ENCODE measurements at places on chromosomes 12 and 14.
A peak's percentile ranks its signal among the peaks of the same experiment; 100 is the strongest.

- no peak for DNase-seq
These were observed 1067.3 kb downstream of the FLRT2 start for GRCh38 chr14:86597279-86597678.

GRCh38 chr12:50297996-50298395, 14.7 kb upstream of the LIMA1 start:
- no peak for DNase-seq

GRCh38 chr12:103687253-103687652, 100.2 kb downstream of the STAB2 start:
- DNase-seq: no peak

GRCh38 chr12:6372403-6373003, 2.9 kb downstream of the SCNN1A start:
- no peak for DNase-seq

DNA sequence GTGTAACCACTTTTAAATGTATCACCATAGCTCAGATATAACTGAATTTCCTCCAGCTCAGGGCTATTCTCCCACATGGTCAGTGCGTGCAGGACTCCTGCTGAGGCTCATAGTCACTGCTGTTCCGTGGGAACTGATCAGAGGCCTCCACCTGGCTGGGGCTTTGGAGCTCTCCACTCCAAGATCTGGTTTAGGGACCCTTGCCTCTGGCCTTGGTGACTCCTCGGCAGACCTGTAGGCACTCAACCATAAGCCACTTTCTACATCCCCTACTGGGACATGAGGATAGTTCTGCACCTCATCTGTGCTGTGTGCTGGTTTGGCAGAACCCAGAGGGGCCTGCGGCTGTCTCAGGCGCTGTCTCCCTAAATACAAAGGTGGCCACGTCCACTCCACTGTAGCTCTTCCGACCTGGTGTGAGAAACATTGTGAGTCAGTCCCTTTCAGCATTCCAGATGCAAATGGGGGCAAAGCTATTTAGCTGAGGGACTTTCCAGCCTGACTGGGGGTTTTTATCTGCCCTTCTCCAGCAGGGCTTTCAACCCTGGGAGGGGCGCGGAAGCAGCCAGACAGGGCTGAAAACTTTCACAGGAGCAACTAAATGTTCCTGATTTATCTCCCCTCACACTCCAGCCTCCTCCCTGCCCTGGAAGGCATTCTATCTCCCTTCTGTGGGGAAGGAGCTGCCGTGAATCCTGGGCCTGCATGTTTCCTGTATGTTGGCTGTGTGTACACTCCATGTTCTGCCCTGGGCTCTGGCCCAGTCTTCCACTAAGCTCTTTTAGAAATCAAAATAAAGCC, 218.3 kb upstream of the DAAM1 start:
- DNase-seq: no peak

DNA sequence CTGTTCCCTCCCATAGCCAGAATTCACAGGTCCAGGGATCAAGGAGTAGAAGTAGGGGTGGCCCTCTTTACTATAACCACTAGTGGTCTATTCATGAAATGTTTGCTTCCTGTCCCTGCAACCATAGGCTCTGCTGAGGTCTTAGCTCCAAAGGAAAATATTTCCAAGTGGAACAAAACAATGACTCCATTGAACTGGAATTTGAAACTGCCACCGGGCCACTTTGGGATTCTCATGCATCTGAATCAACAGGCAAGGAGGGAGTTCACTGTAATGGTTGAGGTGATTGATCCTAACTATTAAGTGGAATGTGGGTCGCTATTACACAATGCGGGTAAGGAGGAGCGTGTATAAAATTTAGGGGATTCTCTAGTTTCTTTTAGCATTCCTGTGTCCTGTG, 197.0 kb downstream of the ETNK1 start:
- no peak for DNase-seq

DNA sequence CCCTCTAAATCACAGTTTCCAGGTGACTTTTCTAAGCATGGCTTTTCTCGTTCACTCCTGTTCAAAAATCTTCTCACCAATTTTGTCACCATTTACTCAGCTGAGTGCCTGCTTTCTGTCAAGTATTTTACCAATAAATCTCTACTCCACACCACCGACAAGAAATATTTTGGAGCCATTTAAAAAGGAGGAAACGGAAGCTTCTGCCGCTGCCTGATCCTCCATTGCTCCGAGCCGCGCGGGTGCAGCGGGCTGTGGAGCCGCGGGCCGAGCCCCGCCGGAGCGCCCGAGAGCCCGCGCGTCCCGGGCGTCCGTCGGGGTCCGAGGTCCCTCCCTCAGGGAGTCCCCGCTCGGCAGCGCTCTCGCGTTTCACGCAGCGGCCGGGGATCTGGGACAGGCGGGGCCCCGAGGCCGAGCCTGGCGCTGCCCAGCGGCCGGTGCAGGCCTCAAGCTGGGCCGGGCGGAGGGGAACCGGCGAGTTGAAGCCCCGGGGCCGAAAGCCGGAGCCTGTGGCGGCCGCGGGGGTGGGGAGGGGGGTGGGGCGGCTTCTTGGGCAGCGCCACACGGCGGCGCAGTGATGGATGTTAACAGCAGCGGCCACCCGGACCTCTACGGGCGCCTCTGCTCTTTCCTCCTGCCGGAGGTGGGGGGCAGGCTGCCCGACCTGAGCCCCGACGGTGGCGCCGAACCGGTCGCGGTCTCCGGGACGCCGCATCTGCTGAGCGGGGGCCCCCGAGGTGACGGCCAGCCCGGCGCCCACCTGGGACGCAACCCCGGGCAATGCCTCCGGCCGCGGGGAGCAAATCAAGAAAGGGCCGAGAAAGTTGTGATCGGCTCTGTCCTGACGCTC, 1.1 kb upstream of the HEBP1 start:
- peak; percentile 45 for DNase-seq

GRCh38 chr12:89844539-89844938, 135.9 kb upstream of the ATP2B1 start:
- DNase-seq: no peak

DNA sequence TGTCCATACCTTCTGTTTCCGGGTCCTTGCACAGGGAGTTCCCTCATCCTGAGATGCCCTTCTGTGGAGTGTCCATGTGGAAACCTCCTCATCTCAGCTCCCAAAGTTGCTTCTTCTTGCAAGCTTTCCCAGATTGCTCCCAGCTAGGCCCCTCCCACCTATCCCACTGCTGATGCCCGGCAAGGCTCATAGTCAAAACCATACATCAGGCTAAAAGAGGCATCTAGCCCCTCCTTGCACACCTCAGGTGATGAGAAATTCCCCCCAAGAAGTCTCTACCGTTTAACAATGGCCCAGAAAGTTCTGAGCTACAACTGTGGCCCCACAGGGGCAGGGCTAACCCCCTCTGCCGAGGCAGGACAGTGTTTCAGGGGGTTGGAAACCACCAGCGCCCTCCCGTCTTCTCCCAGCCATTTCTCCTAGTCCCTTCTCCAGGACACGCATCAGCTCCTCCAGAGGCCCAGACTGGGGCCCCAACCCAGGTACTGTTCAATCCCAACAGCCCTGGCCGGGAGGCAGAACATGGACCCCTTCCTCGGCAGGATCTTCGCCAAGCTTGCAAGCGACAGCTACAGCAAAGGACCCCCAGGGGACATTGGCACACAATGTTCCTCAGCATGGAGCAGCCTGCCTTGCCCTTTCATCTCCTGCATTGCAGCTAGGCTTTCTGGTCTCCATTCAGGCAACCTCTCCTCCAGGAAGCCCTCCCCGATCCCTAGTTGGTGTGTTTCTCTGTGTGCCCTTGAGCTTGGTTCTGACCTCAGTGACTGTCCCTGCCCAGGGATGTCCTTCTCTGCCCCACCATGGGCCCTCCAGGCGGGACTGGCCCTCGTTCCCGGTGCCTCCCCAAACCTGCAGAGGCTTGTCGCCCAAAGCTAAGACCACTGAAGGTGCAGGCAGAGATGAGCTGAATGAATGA, 4.5 kb upstream of the BEGAIN start:
- DNase-seq: no peak

- no peak for DNase-seq
These were observed 192.1 kb downstream of the SNAPC1 start for GRCh38 chr14:61954306-61954705.

DNA sequence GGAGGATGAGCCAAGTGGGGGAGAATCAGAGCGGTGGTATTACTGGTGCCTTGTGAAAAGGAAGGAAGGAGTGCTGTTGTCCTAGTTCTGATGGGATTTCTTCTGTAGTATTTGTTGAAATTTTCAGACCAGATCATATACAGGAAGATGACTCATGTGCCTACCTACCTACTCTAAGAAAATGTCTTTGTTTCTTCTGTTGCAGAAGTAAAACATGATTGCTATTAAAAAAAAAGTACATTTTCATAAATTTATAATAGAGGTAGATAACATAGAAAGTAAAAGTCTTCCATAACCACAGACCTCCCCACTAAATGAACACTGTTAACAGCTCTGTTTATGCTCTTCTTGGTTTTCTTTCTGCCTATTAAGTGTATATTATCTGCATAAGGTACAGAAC, 26.9 kb downstream of the SAMD4A start:
- no peak for DNase-seq

DNA sequence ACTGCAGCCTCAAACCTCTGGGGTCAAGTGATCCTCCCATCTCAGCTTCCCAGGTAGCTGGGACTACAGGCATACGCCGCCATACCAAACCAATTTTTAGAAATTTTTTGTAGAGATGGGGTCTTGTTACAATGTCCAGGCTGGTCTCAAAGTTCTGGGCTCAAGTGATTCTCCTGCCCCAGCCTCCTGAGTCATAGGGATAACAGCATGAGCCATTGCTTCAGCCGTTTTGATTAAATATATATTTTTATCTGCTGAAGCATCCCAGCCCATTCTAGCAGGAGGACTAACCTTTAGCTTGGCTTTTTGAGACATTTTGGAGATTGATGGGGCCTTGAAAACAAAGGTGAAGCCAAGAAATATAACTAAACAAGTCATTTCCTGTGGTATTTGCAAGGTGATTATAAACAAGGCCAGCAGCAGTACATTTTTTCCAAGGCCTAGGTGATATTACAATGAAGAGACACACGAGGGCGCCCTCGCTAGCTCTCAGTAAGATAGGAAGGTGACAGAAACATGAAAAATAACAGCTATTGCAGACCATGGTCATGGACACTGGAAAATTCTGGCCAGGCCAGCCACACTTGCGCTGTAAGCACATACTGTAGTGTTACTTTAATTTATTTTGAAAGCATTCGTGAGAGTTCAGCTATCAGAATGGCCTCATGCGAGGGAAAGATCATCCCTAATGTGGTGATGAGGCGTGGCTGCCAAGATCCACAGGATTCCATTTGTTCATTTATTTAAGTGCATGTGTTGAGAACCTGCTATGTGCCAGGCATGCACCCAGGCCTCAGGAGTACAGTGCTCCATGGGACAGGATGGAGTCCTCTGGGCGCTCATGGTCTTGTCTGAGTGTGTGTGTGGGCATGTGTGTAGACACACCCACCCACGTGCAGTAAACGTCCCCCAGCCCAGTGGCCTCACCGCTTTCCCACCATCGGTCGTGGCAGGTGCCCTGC, 63.5 kb downstream of the DGLUCY start:
- peak; percentile 83 for DNase-seq

- DNase-seq: no peak
These were observed 253.1 kb upstream of the FKBP4 start for GRCh38 chr12:2541631-2542204.

DNA sequence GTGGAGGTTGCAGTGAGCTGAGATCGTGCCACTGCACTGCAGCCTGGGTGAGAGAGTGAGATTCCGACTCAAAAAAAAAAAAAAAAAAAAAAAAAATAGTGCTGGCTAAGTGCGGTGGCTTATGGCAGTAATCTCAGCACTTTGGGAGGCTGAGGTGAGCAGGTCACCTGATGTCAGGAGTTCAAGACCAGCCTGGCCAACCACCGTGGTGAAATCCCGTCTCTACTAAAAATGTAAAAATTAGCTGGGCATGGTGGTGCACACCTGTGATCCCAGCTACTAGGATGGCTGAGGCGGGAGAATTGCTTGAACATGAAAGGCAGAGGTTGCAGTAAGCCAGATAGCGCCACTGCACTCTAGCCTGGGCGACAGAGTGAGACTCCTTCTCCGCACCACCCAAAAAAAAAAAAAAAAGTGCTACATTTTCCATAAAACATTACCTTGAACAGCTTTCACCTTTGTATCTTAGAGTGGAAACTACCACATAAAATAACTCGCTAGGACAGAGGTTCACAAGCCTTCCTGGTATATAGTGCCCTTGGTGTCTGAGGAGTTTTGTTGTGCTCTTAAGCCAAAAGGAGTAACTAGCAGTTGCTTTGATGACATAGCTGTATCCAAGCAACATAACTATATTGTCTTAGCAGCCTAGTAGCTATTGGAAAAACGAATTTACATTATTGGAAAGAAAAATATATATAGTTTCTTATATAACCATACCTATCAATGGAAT, 11.1 kb downstream of the PTGES3 start:
- no peak for DNase-seq

DNA sequence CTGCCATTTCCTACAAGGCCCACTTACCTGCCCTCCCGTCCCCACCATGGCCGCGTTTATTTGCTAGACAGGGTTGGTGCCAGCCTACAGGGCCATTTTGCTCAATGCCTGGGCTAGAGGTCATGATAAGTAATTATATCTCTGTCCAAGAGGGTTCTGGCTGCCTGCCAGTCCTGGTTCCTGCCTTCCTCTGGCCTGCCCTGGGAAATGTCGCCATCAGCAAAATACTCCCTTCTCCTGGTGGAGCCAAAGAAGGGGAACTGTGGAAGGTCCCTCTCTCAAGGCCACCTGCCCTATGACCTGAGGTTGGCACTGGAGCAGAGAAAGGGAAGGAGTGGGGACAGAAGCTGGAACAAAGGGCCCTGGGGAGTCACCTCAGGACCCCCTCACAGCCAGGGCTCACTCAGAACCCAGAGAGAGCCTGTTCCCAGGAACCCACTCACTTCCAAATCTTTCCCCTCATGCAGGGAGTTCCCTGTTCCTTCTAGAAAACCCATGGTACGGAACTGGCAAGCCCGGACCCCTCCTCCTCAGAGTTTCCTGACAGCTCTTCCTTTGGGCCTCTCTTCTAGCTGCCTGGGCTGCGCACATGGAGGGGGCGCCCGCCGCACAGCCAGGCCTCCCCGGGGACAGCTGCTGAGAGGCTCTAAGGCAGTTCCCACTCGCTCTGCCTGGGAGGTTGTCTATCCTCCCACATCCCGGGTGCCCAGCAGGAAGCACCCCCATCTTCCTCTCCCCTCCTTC, 280.5 kb downstream of the DPF3 start:
- DNase-seq: no peak

GRCh38 chr14:33643426-33644181, 307.3 kb downstream of the EGLN3 start:
- no peak for DNase-seq

GRCh38 chr14:66606826-66607225, 98.9 kb downstream of the GPHN start:
- no peak for DNase-seq
